ENCODE measurements at places on chromosomes 12 and 14.

DNA sequence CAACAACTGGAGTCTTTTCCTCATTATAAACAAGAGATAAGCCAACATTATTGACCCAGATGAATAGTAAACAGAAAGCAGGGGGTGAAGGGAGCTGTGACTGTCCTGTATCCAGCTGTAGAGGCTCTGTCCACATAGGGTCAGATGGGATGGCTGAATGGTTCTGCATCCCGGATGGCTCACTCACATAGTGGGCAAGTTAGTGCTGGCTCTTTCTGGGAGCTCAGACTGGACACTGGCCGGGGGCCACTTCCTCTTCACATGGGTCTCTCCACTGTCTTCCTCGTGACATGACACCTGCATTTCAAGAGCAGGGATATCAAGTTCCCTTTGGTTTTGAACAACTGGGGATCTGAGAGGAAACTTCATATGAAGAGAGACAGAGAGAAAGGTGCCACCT is 969.6 kb upstream of the TMEM132C start:
- no peak for DNase-seq

DNA sequence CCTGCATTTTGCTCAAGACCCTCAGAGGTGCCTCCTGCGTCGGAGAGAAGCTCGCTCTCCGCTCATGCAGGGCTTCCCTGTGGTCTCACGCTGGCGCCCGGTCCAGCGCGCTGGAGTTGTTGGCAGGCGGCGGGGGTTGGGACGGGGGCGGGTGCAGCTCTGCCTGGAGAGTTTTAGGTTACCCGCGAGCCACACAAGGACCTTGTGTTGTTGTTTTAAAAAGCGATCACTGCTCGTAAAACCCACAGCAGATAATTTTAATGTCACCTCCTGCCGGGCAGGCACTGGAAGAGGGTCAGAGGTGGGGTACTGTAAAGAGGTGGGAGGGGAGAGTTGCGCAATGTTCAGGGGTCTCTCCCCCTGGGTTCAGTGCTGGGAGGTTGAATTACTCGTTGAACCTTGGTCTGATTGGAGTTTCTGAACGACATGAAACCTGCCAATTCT is 850 bp downstream of the SMOC1 start:
- no peak for DNase-seq

- DNase-seq = no peak
Observed at GRCh38 chr12:131634037-131634436, 76.9 kb upstream of the SFSWAP start.

- DNase-seq = no peak
Observed at GRCh38 chr14:80055667-80056496, 155.4 kb downstream of the DIO2 start.

GRCh38 chr14:91140672-91141071 is 26.8 kb downstream of the DGLUCY start:
- DNase-seq = no peak

DNA sequence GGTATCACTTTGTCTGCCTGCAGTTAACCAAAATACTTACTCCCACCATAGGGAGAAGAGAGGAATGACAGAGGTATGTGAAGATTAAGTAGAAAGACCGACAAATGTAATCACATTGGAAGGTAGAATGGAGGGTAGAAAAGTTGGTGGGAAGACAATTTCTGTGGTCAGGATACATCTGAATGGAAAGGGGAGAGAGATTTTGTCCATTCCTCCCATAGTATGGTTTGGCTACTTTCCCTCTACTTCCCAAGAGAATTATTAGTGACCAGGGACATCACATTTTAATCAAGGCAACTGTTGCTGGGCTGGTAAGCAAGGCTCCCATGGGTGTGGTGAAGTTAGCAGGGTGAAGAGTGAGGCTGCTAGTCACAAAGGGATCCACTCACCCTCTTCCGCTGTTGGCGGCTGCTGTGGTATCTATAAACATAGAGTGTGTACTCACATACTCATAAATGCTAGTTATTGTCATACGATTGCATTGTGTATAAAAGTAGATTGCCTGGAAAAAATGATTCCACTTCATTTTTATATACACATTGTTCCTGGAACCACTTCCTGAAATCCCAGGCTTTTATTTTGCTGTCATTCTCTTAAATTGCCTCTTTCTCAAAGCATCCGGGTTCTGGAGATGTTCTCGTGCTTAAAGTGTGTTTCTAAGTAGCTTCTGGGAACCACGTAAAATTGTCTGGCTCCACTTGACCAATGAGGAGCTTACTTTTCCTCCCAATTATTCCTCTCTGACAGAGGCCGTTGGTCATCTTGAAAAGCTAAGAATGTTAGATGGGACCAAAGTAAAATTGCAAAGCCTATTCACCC is 413.1 kb downstream of the ZFP36L1 start:
- DNase-seq = no peak

Measured in stimulated activated CD4-positive, alpha-beta T cell treated with anti-CD3 and anti-CD28 coated beads, TNF-alpha, amount 100 ng/mL, for 24 hours (primary cell).